Caudate nucleus (tissue), 63 donors: ENCODE measurements at places on chromosomes 3 and 15.

- DNase-seq = no peak
Measured at GRCh38 chr3:150068440-150069153, 97.9 kb upstream of the PFN2 start.

- no peak for DNase-seq
Measured at GRCh38 chr3:189718215-189718614, 87.0 kb downstream of the TP63 start.

DNA sequence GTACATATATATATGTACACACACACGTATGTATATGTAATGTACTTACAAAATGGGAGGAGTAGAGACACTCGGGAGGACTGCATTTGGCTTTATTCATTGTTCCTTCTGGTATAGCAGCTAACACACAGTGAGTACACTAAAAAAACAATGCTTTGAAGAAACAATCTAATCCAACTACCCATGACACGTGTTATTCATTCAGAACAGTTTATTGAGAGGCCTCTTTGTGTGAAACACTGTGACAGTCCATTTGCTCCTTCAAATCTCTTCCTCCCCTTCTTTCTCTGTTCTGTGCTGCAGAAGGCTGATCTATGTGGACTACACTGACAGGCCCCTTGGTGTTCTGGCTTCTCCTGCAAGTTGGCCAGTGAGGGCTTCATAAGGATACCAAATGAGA, 1075.9 kb upstream of the CFAP20DC start:
- no peak for DNase-seq

- DNase-seq = no peak
Measured at GRCh38 chr3:12428126-12428525, 56.2 kb upstream of the TSEN2 start.

DNA sequence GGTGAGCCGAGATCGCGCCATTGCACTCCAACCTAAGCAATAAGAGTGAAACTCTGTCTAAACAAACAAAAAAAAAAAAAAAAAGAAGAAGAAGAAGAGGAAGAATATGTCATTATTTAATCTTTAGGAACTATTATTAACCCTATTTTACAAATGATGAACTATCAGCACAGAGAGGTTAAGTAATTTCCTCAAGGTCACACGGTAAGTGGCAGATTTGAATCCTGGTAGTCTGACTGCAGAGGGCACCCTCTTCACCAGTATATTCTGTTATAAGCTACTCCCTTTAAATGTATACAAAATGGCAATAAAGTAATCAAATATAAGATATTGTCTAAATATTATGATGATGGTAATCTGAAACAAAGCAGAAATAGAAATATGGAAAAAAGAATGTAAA, 77.4 kb upstream of the HERC1 start:
- DNase-seq = no peak

GRCh38 chr3:56424336-56424735, 43.9 kb downstream of the ERC2 start:
- no peak for DNase-seq

- DNase-seq = no peak
Measured at GRCh38 chr15:44554934-44555723, 18.2 kb downstream of the EIF3J start.

GRCh38 chr3:47143068-47143467, 20.8 kb downstream of the SETD2 start:
- no peak for DNase-seq

GRCh38 chr3:42685891-42686820, 819 bp downstream of the KLHL40 start:
- no peak for DNase-seq

DNA sequence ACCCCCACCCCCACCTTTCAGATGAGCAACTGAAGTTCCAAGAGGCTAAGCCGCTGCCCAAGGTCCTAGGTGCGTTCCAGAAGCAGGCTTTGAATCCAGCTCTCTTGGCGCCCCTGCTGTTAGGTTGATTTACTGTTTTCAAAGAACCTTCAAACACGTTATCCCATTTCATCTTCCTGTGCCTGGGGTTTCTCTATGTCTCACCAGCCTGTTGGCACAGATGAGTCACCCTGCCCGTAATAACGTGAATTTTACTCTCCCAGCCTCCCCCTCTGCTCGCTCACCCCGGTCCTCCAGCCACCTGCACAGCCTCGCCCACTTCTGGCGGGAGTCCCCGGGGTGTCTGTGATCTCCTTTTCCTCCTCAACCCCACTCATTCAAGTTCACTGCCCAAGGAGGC, 13.0 kb upstream of the TSEN2 start:
- DNase-seq = no peak

DNA sequence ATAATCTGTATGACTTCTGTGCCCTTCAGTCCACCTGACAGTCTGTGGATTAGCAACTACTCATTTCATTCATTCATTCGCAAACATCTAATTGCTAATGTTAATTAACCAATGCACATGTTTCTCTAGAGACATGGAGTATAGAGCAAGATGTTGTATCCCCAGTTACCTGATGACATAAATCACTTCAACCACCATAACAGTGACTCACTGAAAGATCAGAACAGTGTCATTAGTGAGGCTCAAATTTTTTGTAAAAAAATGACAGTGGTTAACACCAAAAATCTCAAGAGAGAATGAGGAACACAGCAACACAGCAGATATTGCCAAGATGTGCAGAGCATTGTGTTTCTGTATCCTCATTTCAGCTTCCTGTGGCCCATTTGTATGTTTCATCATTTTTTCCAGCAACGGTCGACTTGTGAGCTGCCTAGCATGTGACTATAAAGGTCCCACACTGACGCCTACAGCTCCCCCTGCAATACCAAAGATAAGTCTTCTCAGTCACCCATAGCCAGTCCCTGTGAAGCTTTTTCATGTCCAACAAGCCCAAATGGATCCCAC, 3.7 kb upstream of the PLD1 start:
- no peak for DNase-seq

- no peak for DNase-seq
Measured at GRCh38 chr3:55409806-55410205, 77.3 kb downstream of the WNT5A start.

GRCh38 chr15:81002009-81002330, 1.2 kb downstream of the TLNRD1 start:
- DNase-seq = no peak

DNA sequence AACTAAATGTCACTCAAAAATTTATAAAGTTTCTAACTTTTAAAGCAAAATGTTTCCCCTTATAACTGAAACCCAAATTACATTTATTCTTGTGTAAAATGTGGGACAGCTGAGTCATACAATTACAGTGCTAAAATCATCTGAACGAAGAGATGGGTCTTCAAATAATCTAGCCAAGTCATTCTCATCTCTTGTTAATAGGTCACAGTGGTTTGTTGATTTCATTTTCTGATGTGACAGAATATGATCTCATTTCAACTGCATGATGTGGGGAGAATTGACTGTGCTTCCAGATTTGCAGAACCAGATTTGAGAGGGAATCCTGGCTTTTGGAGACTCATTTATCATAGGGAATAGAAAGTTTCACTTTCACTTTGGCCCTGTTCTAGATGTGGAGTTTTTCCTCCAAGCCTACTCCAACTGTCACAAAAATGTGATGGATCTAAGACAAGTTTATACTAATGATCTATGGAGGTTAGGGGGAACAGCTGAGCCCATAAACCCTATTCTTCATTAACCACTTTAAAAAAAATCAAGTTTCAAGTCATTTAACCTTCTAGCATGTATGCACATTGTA, 685.0 kb downstream of the PDCD6IP start:
- DNase-seq = no peak

DNA sequence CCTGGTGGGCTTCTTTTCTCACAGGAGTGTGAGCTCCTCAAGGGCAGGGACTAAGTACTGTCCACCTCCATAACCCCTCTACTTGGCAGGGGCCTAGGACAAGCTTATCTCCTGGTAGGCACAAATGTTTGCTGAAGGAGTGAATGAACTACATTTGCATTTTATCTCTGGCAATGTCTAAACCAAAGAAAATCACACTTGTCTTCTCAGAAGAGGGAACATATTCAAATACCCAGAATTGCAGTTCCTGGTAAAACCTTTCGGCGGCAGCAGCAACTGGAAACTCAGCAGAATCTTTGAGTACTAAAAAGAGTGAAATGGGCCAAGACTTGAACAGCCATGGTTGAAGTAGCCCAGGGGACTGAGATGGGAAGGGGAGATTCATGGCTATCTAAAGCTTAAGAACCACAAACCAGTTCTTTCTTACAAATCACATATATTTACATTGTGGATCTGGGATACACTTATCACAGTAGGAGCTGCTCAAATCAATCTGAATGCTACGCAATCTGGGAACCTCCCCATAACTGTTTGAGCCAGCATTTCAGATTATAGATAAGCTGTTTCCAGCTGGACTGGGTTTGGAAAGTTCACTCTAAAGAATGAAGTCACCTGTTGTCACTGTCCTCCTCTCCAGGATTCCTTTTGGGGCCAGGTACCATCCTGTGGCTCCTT, 18.7 kb upstream of the PTPN9 start:
- DNase-seq = no peak

DNA sequence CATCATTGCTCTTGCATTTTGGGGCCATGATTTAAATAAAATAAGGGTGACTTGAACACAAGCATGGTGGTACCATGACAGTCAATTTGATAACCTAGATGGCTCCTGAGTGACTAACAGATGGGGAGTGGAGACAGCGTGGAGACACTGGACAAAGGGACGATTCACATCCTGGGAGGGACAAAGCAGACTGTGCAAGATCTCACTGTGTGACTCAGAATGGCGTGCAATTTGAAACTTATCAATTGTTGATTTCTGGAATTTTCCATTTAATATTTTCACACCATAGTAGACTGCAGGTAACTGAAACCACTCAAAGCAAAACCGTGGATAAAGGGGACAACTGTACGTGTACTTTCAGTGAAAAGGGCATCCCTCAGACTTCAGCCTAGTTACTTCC, 25.5 kb downstream of the MCCC1 start:
- no peak for DNase-seq

GRCh38 chr15:55914446-55914845, 79.0 kb downstream of the NEDD4 start:
- DNase-seq = no peak

GRCh38 chr3:30393079-30393478, 213.3 kb upstream of the TGFBR2 start:
- no peak for DNase-seq

GRCh38 chr3:99681512-99681911, 43.1 kb downstream of the COL8A1 start:
- DNase-seq = no peak

DNA sequence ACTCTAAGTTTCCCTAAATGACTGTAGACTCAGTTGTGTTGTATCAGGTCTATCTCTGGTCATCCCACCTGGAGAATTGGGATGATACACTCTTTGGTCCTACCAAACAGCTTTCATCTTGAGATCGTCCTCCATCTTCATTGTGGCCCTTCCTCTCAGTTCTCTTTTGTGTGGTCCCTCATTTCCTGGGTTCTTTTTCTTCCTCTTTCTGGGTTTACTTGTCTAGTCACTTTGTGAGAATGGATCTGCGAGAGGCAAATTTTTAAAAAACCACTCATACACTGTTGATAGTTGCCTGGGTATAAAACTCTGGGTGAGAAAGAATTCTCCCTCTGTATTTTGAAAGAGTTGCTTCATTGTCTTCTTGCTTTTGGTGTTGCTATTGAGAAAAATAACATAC, 6.0 kb upstream of the AMOTL2 start:
- no peak for DNase-seq

GRCh38 chr3:122066331-122067213, 11.4 kb downstream of the CD86 start:
- no peak for DNase-seq

- no peak for DNase-seq
Measured at GRCh38 chr3:160618878-160619277, 53.5 kb upstream of the KPNA4 start.

DNA sequence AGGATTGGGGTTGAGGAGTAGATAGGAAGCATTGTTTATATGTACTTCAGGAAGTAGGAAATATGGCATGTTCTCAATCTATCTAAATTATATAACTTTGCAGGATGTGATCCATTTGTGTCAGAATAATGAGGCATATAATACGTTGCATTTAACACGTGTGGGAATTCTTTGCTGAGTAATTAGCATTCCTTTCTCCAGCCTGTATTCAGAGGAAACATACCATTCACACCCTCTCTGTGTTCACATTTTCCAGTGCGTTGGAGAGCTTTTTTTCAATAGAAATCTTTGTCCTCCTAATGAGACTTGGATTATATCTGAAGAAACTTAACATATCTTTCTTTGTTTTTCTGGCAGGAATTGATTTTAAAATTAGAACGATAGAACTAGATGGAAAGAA, 33.0 kb upstream of the APH1B start:
- no peak for DNase-seq

- DNase-seq = no peak
Measured at GRCh38 chr15:68402432-68403160, 29.4 kb downstream of the ITGA11 start.

DNA sequence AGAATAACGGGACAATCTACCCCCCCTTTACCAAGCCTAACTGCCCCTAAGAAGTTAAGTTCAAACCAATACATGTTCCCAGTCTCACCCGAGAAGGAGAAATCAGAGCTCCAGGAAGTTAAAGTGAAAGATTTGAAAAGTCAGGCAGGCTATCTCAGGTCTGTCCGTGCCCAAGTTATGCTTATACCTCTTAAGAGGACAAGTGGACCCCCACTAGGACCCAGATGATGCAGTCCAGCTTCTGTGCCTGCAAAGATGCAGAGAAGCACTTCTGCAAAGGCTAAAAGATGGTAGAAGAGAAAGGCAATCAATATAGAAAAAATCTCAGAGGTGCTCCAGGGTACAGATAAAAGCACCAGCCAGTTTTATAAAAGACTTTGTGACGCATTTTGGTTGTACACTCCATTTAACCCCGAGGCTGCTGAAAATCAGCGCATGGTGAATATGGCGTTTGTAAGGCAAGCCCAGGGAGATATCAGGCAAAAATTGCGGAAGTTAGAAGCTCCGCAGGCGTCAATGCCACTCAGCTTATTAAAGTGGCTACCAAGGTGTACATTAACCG, 9.8 kb upstream of the SLC9C1 start:
- no peak for DNase-seq

DNA sequence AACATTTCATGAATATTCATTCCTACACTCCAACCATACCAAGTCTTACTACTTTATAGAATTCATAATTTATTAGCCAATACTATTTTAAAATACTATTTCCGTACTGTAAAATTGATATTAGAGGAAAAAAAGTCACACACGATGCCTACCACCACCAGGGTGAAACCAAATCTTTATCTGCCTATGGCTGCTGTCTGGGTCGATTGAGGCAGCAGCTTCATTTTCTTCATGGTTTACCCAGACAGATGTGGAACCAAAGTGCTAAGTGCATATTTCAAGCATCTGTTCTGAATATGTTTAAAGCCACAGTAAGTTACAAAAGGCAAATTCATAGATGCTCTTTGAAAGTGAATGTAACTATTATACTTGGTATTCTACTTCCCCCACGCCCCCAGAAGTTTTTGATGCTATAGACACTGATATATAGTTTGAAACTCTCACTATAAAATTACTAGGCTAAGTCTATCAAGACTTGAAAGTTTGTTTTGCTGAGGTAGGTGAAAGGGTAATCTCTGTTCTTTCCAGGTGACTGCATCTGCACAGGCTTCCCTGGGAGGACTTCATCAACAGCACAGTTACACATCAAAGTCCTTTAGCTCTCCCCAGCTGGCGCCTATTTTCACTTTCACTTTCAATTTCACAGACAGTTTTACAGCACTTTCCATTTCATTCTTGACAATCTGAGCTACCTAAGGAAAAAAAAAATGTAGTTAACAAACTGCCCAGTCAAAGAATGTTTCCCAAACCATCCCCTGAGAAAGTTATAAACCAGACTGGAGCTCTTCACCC, 113.9 kb downstream of the POLQ start:
- DNase-seq = no peak
